CD4-positive, alpha-beta T cell (primary cell): ENCODE measurements at places on chromosomes 5 and 9.
A peak's percentile ranks its signal among the peaks of the same experiment; 100 is the strongest.

GRCh38 chr9:130765137-130766020 is 69.7 kb upstream of the ABL1 start:
- no peak for DNase-seq

GRCh38 chr9:124504530-124505005 is 2.6 kb downstream of the NR5A1 start:
- DNase-seq = no peak

- DNase-seq = peak; percentile 12
Observed at GRCh38 chr9:126701813-126702140, 88.0 kb downstream of the LMX1B start.

- no peak for DNase-seq
Observed at GRCh38 chr9:133602277-133602676, 6.9 kb downstream of the FAM163B start.

GRCh38 chr5:157366741-157367674 is 93.0 kb upstream of the NIPAL4 start:
- DNase-seq = no peak

DNA sequence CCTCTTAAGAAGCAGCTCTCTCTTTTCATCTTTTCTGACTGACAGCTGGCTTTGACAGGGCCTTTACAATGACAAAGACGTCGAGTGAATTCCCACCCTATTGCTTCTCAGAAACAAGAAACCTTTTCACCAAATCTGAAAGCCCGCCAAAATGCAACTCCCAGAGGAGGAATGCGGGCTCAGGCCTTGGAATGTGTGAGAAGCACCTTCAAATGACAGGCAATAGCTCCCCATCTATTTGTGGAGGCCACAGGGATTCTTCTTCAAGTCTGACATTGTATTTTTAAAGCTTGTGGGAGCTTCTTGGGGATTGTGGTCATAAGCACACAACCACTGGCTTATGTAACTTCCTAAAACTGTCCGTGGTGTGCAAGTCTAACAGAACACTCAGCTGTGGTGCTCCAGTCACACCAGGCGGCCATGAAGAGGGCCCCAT is 72.7 kb downstream of the DPYSL3 start:
- DNase-seq = no peak

GRCh38 chr5:169112016-169112415 is 188.9 kb downstream of the SLIT3 start:
- DNase-seq = no peak

DNA sequence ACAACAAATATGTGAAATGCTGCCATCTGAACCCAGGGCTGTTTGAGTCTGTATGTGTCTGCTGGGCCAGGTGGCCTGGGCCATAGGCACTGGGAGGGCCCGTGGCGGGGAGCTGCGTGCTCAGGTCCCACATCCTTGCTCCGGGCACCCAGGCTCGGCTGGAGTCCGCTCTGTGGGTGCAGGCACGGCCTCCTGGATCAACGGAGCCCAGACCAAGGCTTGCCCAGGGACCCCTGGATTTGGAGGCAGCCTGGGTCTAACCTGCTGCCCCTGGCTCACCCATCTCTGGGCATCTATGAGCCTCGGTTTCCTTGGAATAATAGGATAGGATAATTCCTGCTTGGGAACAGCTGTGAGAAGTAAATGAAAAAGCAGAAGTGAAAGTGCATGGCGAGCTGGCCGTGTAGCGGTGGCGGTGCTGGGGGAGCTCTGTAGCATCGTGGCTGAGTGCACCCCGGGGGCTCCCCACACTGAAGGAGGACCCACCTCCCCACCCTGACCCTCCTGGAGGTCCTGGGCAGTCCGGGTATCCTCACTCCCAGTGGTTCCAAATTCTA is 1.2 kb downstream of the CDHR2 start:
- DNase-seq = peak; percentile 23

DNA sequence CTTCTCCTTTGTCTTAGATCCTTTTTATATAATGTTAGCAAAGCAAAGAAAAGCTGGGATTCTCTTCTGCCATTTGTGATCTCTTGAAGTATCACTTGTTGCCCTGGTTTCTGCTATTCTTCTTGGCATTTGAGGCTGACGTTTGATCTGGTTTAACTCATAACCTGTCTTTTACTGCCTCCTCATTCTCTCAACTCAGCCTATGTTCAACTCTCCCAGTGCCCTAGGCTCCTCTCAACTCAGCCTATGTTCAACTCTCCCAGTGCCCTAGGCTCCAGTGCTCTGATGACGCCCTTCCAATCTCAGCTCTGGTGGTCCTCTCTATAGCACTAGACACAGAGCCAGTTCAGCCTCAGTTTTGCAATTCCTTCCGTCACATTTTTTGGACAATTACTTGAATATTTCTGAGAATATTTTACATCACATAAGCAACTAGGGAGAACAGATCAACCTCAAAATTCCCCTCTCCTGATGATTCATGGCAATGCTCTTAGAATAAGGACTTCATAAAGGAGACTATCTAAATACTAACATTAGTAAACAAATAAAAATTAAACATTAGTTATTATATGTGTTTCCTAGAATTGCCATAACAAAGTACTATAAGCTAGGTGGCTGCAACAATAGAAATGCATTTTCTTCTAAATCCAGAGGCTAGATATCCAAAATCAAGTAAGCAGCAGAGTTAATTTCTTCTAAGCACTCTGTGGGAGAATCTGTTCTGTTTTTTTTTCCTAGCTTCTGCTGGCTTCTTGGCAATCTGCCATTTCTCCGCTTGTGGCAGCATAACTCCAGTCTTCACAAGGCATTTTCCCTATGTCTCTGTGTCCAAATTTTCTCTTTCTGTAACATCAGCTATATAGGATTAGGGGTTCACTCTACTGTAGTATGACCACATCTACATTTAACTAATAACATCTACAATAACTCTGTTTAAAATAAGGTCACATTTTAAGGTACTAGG is 662.1 kb upstream of the FTMT start:
- no peak for DNase-seq

DNA sequence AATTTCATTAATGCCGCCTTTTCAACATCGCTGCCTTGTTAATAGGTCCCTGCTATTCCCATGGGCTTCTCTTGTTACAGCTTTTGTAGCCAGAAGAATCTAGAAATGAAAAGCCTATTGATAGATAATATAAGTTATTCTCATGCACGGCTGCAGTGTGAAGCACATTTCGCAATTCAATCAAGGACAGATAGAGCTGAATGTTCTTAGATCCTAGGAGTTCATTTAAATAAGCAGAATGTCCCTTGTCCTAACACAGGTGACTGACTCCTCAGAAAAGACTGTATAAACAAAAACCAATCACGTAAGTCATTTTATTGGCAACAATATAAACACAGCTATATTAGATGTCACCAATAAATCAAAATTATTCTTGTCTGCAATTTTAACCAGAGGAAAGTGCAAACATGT is 9.4 kb downstream of the GLIS3 start:
- DNase-seq = no peak

DNA sequence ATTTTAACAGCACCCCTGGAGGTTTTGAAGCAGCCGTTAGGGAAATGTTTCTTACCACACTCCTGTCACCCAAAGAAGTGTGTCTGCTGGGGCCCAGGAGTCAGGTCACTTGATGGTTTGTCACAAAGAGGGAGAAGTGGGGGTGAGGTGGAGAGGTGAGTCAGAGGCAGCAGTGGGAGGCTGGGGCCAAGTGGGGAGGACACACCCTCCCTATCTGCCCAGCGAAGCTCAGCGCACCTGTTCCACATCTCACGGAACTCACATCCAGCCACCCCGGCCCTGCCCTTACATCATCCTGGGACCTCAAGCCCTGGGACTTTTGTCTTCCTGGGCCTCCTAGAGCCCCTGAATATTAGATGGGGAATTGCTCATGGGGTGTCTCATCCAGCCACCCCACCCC is 171.1 kb upstream of the SMIM23 start:
- DNase-seq = no peak

DNA sequence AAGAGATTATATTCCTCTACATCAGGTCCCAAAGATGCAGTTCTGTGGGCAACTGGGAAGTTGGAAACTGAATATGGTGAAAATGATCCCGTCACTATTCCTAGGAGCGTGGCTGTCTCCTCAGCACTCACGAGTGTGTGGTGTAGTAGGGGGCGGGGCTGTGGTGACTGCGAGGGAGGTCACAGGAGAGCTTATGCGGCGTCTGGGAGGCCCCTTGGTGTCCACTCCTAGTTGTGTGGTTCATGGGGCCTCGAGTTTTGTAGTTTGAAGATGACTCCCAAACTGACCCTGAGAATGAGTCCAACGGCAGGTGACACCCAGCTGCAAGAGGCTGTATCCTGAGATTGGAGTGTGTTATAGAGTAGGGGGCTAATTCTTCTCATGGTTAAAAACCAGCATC is 68.2 kb downstream of the MVB12B start:
- DNase-seq = no peak

GRCh38 chr5:142686968-142687367 is 1.1 kb upstream of the FGF1 start:
- no peak for DNase-seq

DNA sequence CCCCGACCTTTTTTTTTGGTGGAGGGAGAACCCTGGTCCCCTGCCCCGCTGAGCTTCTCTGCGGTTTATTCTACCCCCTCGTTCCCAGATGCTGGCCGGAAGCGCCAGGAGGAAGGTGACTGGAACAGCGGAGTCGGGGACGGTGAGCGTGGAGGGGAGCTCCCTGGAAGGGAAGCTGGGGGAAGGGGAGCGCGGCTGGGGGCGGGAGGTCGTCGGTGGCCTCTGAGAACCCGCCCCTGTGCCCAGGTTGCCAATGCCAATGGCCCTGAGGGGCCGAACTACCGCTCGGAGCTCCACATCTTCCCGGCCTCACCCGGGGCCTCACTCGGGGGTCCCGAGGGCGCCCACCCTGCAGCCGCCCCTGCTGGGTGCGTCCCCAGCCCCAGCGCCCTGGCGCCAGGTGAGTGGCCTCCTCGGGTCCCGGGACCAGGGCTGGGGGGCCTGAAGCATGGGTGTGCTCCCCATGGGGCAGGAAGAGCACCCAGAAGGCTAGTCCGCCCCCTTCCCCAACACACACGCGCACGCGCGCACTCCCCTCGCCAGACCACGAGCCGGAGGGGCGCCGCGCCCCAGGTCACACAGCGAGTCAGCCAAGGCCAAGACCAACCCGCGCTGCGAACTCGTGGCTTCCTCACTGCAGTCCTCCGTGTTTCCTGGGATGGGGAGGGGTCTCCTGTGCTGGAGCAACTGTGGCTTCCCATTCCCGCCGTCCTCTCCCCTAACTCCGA is 10.6 kb downstream of the MYOZ3 start:
- no peak for DNase-seq

GRCh38 chr5:147098233-147098790 is 136.5 kb upstream of the STK32A start:
- DNase-seq = no peak

- DNase-seq = no peak
Observed at GRCh38 chr5:109929376-109929775, 239.6 kb downstream of the MAN2A1 start.

- no peak for DNase-seq
Observed at GRCh38 chr9:113687107-113687679, 188.9 kb upstream of the ZNF618 start.

DNA sequence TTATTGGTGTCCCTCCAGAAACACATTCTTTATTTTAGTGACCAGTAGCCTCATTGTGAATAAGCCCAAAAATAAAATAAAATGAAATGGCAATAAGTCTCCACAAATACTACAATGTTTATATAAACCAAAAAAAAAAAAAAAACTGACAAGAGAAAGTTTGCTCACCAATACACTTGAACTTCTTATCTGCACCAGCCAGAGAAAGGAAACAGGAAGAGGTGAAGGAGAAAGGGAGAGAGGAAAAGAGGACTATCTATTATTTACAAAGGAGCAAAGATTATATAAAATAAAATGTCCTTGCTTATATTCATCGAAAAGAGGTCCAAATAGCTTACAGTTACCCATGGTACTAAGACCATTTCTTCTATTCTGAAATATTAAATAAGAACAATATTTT is 176.4 kb upstream of the CCNG1 start:
- DNase-seq = no peak

DNA sequence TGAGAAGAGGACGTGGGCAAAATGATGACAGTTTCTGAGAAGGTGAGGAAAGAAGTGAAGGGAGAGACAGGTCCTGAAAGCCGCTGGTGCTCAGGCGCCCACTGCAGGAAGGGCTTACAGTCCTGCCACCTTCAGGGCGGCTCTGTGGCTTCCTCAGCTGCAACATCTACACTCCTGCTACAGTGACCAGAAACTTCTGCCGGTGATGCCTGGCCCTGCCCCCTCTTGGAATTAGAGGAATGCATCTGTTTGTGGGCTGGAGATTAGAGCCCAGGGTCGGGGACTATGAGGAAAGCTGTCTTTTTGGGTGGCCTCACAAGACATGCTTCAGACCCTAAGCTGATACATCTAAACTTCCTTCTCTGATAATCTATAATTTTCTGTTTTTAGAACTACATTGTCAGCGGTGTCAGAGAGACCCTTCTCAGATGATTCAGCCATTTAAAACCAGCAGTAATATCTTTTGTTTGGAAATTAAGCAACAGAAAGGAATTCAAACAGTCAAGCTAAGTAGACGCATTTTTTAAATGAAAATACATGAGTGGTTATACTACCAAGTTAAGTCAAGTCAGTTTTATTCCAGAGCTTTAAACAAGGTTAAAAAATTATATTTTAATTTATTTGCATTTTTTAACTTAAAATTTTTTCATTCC is 30.4 kb downstream of the PRDM6 start:
- DNase-seq = no peak

DNA sequence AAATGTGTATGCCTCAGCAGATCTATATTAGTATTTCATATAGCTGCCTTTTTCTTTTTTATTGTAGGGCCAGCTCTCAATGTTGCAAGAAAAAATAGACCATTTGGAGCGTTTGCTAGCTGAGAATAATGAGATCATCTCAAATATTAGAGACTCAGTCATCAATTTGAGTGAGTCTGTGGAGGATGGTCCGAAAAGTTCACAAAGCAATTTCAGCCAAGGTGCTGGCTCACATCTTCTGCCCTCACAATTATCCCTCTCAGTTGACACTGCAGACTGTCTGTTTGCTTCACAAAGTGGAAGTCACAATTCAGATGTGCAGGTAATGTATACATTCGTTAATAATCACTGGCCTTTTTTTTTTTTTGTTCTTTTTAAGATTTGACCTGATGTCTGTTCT is 23.7 kb downstream of the MAN2A1 start:
- DNase-seq = no peak

DNA sequence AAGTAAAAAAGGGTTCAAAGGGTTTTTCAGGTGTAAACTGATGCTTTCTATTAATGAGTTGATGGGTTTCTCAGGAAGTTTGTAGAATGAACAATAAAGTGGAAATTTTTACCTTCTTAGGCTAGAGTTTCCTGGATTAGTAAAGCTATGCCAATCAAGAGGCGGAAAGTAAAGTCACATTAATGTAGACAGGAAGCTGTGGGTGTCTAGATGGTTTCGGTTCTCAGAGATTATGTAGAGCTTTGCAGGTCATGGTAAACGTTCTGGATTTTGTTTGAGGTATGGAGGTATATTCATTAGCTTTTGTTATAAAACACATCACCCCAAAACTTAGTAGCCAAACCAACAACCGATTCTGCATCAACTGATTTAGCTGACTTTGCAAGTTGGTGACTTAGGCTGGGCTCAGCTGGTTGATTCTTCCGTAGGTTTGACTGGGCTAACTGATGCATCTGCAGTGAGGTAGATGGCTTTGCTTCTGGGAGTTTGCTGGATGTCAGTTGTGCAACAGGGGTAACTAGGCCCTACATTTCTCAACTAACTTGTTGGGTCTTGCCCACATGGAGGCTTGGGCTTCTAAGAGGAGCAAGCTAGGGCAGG is 273.8 kb downstream of the MSX2 start:
- DNase-seq = no peak

- no peak for DNase-seq
Observed at GRCh38 chr9:138112090-138112748, 234.6 kb downstream of the CACNA1B start.

GRCh38 chr5:172429201-172429940 is 25.0 kb downstream of the SH3PXD2B start:
- no peak for DNase-seq
